Thyroid gland (tissue), 4 donors: ENCODE measurements at places on chromosomes 5 and 9. TPM values are rescaled to one million over a fixed set of nuclear protein-coding genes. Genes with fewer than 3 reads are reported as not detected.

SNCB gene
- not detected for total RNA-seq

CYLC2 gene
- not detected for total RNA-seq

ABL1 gene
- 97.0 TPM for total RNA-seq

MOB3B gene
- 11.9 TPM for total RNA-seq

SGTB gene
- total RNA-seq = 7.2 TPM

ROPN1L gene
- total RNA-seq = 2.0 TPM

CER1 gene
- not detected for total RNA-seq

- H3K27me3 ChIP-seq = no peaks in the 10 kb centered on the region
- DNase-seq = no peak
- H3K27ac ChIP-seq = no peak overlapping the region
Measured at GRCh38 chr5:72021651-72022357, 85.5 kb upstream of the MAP1B start.

GRCh38 chr5:87081511-87082372 is 185.9 kb upstream of the RASA1 start:
- H3K27me3 ChIP-seq = no peaks in the 10 kb centered on the region
- peak; percentile 7 for DNase-seq
- no peak overlapping the region for H3K4me3 ChIP-seq

GRCh38 chr5:53405396-53405795 is 75.0 kb upstream of the FST start:
- no peak overlapping the region for H3K27ac ChIP-seq
- no peak for DNase-seq
- no peaks in the 10 kb centered on the region for H3K27me3 ChIP-seq
- H3K4me3 ChIP-seq = no peak overlapping the region
- H3K36me3 ChIP-seq = no peaks in the 10 kb centered on the region

GRCh38 chr5:115892021-115892420 is 50.3 kb downstream of the AP3S1 start:
- no peak for DNase-seq
- no peak overlapping the region for H3K27ac ChIP-seq
- no peak overlapping the region for H3K4me3 ChIP-seq
- H3K27me3 ChIP-seq = no peaks in the 10 kb centered on the region

DNA sequence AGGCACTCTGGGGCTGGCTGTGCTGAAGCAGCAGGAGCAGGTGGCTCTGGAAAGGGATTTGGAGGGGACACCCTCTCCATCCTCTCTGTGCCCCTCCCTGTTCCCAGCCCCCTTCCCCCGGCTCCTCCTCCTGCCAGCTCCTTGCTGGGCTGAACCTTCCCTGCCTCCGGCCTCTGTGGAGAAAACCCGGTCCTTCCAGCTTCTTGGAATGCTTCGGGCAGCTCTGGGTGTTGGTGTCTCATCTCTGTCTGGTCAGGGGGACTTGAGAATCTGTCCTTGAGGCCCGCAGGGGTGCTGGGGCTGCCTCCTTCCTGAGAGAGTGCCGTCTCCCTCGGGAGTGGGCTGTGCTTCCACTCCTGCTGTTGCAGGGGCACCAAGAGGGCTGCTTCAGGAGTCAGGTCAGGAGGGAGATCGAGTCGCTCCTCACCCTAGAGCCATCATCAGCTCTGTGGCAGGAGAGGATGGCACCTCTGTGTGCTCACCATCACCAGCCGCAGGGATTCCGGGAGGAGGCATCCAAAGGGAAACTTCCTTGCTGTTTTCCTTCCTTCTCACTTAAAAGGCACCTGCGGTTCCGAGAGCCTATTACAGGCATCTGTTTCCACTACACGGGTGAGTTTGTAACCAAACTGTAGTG is 30.6 kb downstream of the NDUFS6 start:
- H3K27ac ChIP-seq = no peak overlapping the region
- H3K36me3 ChIP-seq = no peaks in the 10 kb centered on the region
- no peaks in the 10 kb centered on the region for H3K27me3 ChIP-seq
- DNase-seq = no peak
- H3K4me1 ChIP-seq = no peaks in the 10 kb centered on the region

DNA sequence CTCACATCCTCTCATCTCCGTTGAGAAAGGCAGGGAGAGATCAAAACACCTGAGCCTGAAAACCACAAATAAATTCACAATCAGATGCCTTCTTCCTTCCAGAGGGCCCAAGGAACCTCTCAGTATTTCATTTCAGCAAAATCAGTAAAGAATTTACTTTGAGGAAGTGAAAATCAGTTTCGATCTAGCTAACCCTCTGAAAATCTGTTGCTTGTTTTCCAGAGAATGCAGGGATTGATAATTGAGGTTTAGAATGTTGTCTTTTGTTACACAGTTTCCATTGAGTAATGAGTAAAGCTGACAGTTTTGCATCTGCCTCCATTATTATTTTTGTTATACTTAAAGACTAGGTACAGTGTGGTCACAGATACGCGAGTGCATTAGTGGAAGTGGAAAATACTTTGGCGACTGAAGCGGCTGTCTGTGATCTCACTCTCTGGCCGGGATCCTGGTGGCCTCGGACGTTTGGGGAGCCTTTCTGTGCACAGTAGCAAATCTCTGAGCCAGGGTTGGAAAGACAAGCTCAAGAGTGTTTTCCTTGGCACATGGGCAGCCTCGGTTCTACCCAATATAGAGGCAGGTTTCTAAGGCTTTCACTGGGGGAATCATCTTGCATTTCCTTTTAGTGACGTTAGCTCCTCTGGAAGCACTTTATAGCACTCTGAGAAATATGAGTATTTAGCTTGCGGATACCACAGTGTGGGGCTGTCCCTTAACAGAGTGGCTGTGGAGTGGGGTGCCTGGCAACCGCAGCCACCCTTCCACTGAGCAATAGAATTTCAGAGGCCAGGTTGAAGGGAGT is 32.2 kb upstream of the ANGPTL2 start:
- H3K4me3 ChIP-seq = no peak overlapping the region
- H3K27me3 ChIP-seq = no peaks in the 10 kb centered on the region
- H3K4me1 ChIP-seq = peaks cover 5% of the 10 kb centered on the region
- no peak overlapping the region for H3K27ac ChIP-seq

DNA sequence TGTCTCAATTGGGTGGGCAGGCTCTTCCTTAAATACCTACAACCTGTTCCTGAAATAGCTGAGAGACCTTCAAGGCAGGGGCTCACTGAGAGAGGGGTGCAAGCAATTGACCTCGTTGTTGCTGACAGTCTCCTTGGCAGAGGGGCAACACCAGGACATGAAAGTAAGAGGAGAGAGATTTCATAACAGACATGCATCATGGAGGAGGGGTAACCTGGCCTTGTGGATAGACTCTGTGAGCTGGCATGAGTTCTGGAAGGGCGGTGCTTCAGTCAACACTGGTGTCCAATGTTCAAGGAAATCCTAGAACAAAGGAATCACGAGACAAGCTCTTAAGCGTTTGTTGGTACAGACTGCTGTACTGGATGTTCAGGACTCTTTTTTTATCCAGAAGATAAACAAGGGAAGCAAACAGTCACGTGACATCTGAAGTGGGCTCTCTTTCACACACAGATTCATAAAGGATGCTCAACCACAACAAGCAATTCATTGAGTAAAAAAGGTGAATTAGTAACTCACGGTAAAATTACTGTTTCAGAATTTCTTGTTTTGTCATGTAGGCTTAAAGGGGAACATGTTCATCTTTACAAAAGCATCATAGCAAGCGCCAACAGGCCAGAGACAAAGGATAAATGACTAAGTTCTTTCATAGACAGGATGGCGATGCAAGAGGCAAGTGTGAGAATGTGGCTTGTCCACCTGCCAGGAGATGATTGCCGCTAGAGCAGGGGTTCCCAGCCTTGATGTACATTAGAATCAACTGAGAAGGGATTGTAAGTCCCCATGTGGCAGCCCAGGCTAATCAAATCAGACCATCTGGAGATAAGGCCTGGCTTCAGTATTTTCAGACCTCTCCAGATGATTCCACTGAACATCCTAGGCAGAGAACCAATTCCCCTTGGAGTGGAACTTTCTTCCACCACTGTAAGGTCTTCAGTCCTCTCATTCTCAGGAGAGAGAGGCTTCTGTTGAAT is 20.7 kb downstream of the ANKRA2 start:
- no peaks in the 10 kb centered on the region for H3K27me3 ChIP-seq
- H3K36me3 ChIP-seq = no peaks in the 10 kb centered on the region
- no peak overlapping the region for H3K27ac ChIP-seq

GRCh38 chr5:176562189-176562588 is 13.0 kb downstream of the CDHR2 start:
- DNase-seq = no peak
- no peak overlapping the region for H3K27ac ChIP-seq

DNA sequence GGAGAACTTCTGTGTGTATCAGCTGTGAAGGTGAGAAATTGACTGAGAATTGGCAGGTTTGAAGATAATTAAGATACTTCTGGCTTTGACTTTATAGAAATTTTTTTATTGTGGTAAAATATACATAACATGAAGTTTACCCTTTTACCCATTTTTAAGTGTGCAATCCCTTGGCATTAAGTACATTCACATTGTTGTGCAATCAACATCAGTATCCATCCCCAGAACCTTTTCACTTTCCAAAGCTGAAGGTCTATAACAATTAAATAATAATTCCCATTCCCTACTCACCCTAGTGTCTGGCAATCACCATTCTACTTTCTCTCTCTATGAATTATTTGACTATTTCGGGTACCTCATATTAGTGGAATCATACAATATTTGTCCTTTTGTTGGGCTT is 69.9 kb downstream of the ACTBL2 start:
- H3K27ac ChIP-seq = no peak overlapping the region
- no peak for DNase-seq
- H3K36me3 ChIP-seq = no peaks in the 10 kb centered on the region
- H3K4me1 ChIP-seq = peaks cover 40% of the 10 kb centered on the region

DNA sequence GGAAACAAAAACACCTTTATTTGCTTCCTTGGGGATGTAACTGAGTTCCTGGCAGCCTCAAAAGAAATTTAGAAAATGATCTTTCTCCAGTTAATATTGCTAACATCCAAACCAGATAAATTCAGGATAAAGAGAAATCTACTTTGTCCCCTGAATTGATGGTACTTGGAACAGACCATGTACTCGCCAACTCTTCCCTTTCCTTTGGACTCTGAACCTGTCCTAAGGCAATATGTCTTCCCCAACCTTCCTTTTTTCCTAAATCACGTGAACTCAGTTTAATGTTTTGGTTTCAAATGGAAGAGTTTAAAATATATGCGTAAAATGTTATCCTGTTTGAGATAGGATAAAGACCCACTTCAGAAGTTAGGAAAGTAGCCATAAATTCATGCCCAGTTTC is 28.0 kb downstream of the ACO1 start:
- DNase-seq = no peak
- H3K27ac ChIP-seq = no peak overlapping the region
- peaks cover 21% of the 10 kb centered on the region for H3K4me1 ChIP-seq
- H3K36me3 ChIP-seq = peaks cover 24% of the 10 kb centered on the region
- no peaks in the 10 kb centered on the region for H3K27me3 ChIP-seq
- no peak overlapping the region for H3K4me3 ChIP-seq

GRCh38 chr9:134895908-134896833 is 15.6 kb downstream of the FCN2 start:
- no peaks in the 10 kb centered on the region for H3K27me3 ChIP-seq
- no peaks in the 10 kb centered on the region for H3K36me3 ChIP-seq
- peak overlapping the region; percentile 84 for H3K27ac ChIP-seq
- peak; percentile 85 for DNase-seq
- peaks cover 21% of the 10 kb centered on the region for H3K4me1 ChIP-seq
- H3K4me3 ChIP-seq = no peak overlapping the region

- no peak overlapping the region for H3K4me3 ChIP-seq
- DNase-seq = no peak
- H3K27ac ChIP-seq = no peak overlapping the region
- no peaks in the 10 kb centered on the region for H3K36me3 ChIP-seq
- H3K27me3 ChIP-seq = no peaks in the 10 kb centered on the region
- H3K4me1 ChIP-seq = no peaks in the 10 kb centered on the region
Measured at GRCh38 chr5:157067005-157067404, 8.1 kb upstream of the HAVCR1 start.

- peak overlapping the region; percentile 78 for H3K27ac ChIP-seq
- H3K4me1 ChIP-seq = peaks cover 37% of the 10 kb centered on the region
- H3K4me3 ChIP-seq = no peak overlapping the region
- no peaks in the 10 kb centered on the region for H3K27me3 ChIP-seq
- no peaks in the 10 kb centered on the region for H3K36me3 ChIP-seq
Measured at GRCh38 chr5:56278335-56278753, 45.2 kb upstream of the ANKRD55 start.

DNA sequence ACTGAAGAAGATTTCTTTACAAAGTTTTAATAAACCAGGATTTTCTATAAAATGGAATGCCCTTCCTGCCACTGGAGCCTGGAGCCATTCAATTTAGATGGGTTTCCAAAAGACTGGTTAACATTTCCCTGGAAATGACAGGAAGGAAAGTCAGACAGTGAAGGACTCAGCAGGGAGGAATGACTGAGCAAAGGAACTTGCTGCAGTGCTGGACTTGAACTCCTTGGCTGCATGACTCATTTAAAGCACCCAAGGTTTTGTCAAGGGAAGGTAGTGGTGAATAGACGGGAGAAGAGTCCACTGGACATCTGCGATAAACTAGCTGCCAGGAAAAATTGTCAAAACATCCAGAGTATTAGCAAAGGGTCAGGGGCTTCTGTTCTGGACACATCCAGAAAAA is 163.8 kb upstream of the SLC28A3 start:
- peaks cover 17% of the 10 kb centered on the region for H3K4me1 ChIP-seq
- no peaks in the 10 kb centered on the region for H3K36me3 ChIP-seq
- no peak overlapping the region for H3K27ac ChIP-seq
- no peak for DNase-seq

DNA sequence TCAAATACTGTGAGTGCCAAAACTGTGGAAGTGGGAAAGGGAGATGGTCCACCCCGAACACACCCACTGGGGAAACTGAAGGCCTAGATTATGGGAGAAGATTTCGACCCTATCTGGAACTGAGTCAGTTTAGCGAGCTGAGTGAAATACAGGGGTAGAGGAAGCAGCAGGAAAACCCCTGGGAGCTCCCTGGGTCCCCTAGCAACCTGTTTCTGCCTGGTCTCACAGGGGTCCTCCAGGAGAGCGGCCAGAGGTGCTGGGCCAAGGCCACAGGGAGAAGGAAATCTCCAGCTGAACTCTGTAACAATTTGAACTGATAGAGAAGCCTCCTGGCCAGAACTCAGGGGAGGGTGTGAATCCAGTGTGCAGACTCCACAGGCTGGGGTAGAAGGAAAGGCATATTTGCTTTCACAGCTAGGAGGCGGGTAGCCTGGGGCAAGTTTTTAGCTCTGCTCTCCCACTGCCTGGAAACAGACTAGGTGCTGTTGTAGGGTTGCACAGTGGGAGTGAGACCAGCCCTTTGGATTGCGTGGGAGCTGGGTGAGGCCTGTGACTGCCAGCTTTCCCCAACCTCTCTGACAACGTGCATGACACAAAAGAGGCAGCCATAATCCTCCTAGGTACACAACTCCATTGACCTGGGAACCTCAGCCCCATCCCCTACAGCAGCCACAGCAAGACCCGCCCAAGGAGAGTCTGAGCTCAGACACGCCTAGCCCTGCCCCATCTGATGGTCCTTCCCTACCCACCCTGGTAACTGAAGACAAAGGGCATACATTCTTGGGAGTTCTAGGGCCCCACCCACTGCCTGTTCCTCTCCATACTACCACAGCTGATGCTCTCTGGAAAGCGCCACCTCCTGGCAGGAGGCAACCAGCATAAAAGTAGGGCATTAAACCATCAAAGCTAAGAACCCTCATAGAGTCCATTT is 78.8 kb upstream of the GPBP1 start:
- DNase-seq = no peak
- H3K27me3 ChIP-seq = no peaks in the 10 kb centered on the region
- H3K36me3 ChIP-seq = no peaks in the 10 kb centered on the region
- H3K4me3 ChIP-seq = no peak overlapping the region
- no peak overlapping the region for H3K27ac ChIP-seq

- H3K36me3 ChIP-seq = no peaks in the 10 kb centered on the region
- H3K27me3 ChIP-seq = no peaks in the 10 kb centered on the region
- H3K4me3 ChIP-seq = no peak overlapping the region
- no peak overlapping the region for H3K27ac ChIP-seq
Measured at GRCh38 chr9:4852419-4852818, 59.7 kb downstream of the RCL1 start.
